ENCODE measurements at places on chromosomes 3 and 15.

DNA sequence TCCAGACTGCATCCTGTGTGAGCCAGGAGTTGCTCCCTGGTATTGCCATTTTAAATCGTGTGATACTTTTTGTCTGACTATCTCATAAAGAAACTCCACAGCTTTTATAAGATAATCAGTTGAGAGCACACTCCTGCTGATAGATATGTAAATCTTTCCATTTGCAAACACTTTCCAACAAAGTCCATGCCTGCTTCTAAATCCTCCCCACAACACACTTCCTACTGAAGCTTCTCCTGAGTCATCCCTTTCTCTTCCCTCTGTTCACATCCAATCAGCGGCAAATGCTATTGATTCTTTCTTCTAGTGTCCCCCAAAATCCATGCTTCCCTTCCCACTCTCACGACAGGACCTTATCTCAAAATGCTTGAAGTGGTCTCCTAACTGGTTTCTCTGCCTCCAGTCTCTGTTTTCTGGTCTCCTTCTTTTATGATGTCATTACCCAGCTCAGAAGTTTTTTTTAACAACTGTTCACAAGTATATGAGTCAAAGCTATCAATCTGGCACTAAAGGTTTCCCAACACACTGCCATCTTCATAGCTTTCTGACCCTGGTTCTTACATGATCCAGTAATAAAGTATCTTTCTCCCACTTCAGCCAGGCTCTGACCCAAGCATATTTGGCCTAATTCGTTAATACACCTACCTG lies 4.5 kb upstream of the WWTR1 start:
- no peak for DNase-seq

GRCh38 chr15:79003896-79004295 lies 59.0 kb upstream of the CTSH start:
- no peak for DNase-seq

DNA sequence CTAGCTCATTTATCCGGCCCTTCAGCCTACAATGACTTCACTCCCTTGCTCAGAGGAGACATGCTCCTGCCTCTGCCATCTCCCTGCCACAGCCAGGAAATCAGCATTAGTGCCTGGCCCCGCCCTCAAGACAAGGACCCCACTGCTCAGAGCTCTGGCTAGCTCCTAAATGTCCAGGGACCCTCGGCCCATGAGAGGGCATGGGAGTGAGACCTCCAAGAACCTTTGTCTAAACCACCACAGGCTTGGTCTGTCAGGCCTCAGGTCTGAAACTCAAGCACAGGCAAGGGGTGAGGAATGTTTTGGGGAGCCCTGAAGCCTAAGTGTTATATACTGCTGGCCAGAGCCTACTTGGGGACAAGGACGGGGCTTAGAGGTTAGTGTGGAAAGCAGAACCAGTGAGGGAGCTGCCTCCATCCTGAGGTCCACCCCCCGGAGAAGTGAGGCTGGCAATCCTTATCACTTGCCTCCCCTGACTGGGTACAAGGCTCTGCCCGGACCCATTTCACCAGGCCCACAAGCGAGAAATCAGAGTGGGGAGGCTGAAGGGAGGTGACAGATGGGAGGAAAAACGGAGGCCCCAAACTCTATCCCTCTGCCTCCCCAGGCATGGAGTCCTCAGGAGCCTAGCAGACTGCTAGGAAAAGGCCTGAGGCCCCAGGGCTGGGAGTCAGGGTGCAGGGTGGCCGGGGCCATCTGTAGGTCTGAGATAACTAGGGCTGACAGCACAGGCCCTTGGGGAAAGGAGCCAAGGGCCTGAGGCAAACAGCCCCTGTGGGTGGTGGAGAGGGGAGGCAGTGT lies 18.8 kb downstream of the SHF start:
- no peak for DNase-seq

DNA sequence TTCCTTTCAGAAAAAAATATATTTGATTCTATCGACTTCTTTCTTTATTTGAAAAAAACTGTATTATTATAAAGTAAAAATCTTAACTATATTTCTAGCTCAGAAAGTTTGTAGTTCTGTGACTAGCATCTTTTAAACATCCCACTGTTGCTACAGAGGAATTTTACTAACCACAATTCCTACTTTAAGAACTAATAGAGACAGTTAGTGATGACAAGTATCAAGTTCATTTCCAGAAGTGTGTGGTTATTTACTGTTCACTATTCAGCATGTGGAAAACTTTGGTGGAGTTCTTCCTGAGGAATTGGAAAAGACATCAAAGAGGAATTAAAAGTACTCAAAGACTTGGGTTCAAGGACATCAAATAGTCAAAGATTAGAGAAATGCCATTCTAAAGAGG lies 524.1 kb upstream of the CBLB start:
- DNase-seq: no peak

DNA sequence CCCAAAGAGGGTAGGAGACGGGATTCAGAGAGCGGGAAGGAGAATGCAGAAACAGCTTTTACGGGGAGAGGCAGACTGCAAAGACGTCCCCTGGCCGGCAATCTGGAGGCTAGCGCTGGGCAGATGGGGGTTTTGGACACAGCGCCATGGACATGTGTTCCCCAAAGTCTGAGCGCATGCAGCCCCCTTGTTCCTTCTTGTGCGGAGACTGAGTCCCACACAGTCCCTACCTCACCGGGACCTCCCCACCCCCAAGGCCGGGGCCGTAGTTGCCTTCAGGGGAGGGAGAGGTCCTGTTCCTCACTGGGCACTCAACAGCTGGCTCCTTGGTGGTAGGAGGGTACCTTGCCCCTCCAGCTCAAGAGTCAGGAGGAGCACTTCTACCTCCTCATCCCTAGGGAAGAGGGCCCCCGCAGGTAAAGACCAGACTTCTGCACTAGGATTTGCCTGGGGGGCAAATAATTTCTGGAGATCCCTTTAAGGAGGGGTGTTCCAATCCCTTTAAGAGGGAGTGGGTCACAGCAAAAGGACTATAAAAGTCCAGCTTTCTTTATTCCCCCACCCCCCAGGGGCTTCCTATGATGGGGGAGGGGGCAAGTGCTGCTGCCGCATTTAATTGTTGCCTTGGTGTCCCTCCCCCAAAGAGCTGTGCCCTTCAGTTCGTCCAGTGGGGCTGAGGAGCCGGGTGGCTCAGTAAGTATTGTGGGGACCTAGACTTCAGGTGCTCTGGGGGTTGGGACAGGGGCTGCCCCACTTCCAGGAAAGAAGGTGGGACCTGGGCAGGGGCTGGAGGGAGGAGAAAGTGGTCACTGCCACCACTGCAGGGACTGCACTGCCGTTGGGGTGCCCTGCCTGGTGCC lies 3.6 kb upstream of the BAHD1 start:
- DNase-seq: no peak

GRCh38 chr3:106065831-106066230 lies 197.0 kb upstream of the CBLB start:
- no peak for DNase-seq

GRCh38 chr3:148604270-148605085 lies 93.2 kb upstream of the AGTR1 start:
- no peak for DNase-seq

DNA sequence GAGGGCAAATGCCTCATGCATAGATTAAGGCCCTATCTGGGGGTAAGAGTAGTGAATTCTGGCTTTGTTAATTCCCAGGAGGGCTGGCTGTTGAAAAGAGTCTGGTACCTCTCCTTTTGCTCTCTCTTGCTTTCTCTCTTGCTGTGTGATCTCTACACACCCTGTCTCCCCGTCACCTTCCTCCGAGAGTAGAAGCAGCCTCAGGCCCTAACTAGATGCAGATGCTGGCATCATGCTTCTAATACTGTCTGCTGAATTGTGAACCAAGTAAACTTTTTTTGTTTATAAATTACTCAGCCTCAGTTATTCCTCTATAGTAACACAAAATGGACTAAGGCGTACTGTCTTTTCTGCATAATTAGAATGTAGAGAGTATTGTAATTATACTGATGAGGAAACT lies 908.1 kb downstream of the DIPK2A start:
- no peak for DNase-seq

GRCh38 chr15:93694033-93694432 lies 537.3 kb upstream of the MCTP2 start:
- DNase-seq: no peak

- no peak for DNase-seq
Observed at GRCh38 chr3:69094467-69095205, 9.9 kb downstream of the ARL6IP5 start.

DNA sequence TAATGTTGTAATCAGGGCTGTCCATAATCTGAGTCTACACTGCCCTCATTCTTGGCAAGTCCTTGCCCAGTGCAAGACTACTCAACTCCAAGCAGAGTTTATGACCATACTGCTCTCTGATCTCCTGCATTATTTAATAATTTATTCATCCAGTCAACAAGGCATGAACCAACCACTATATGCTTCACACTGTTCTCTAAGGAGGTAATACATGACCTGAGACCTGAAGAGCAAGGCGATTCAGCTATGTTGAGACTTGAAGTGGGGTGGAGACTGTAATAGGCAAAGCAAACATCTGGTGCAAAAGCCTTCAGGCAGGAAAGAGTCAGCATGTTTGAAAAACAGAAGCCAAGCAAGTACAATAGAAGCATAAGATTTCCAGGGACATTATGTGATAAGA lies 1362.8 kb downstream of the ROBO2 start:
- DNase-seq: no peak

DNA sequence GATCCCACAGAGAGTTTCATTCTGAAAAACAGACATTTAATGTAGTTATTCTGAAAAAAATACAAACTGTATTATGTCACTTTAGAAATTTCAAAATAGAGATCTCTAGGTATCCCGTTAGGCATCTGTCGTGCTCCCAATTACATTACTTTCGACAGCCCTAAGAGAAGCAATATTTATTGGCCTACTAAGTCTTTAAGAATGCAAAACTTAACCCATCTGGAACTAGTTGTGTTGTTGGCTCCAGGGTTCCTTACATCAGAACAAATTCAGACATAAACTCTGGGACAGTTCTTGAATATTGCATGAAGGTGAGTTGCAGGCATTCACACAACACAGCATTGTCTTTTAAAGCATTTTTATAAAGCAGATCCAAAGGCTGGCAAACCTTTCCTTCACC lies 498.4 kb downstream of the FHIT start:
- DNase-seq: no peak

DNA sequence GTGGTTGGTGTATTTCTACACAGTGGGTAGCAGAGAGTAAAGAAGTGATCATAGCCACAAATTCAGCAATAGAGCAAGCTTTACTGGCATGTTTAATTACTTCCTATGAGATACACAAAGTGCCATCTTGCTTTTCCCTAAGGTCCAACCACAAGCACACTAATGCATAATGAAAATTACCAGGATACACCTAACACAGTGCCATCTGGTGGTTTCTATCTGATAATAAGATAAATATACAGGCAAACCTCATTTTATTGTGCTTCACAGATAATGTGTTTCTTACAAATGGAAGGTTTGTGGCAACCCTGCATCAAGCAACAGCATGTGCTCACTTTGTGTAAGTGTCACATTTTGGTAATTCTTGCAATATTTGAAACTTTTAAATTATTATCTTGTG lies 223.0 kb downstream of the NSUN3 start:
- no peak for DNase-seq

- DNase-seq: no peak
Observed at GRCh38 chr3:55634345-55634744, 147.2 kb upstream of the WNT5A start.

DNA sequence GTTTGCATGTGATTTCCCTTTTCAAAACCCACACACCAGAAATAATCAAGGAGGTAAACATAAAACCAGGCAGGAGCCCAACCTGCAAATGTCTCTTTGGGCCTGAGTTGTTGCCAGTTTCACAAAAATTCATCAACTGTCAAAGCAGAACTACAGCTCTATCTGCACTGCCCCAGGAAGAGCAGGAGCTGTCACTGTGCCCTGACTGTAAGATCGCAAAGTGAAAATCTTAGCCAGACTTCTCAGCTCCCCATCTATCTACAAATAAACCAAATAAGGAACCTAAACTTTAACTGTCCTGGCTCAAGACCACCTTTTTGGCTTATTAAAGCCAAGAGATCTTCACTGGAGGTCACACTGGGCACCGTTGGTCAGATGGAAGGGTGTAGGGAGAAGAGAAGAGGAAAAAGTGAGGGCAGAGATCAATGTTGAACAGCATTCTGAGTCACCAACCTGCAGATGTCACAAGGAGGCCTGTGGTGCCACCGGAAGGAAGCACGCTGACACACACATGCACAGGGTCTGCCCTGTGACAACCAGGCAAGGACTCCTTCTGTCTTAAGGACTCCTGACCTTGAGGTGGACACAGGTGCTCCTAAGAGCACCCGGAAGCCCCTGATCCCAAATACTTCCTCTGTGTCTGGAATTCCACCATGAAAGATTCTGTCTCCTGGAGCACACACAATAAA lies 58.7 kb downstream of the RPN1 start:
- DNase-seq: no peak

- no peak for DNase-seq
Observed at GRCh38 chr3:25594007-25594502, 70.7 kb downstream of the TOP2B start.

DNA sequence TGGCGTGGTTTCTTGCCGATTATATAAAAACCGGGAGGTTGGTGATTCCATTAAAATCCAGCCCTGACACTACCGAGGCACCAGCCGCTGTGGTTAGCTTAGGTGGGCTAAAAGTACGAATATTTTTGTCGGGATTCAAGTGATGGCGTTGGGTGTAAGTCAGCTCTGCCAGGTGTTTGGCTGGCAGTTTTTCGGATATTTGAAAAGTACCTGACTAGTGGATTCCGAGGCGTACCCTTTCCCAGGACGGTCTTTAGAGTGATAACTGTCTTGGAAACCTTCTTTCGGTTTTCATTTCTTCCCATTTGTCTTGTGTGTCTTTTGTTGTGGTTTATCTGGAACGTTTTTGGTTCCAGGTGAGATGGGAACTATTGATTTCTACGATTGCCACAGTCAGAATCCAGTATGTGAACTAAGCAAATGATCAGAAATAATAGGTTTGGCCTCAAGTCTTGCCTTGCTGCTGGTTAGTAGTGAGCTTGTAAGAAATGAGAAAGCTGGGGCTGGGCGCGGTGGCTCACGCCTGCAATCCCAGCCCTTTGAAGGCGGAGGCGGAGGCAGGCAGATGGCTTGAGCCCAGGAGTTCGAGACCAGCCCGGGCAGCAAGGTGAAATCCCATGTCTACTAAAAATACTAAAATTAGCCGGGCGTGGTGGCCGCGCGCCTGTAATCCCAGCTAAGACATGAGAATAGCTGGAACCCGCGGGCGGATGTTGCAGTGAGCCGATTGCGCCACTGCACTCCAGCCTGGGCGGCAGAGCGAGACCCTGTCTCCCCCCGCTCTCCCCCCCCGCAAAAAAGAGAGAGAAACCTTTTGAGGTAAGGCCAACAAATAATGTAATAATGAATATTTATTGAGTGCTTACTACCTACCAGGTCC lies 1.4 kb downstream of the FYTTD1 start:
- peak; percentile 26 for DNase-seq

GRCh38 chr3:79085171-79085570 lies 682.6 kb downstream of the ROBO1 start:
- no peak for DNase-seq

DNA sequence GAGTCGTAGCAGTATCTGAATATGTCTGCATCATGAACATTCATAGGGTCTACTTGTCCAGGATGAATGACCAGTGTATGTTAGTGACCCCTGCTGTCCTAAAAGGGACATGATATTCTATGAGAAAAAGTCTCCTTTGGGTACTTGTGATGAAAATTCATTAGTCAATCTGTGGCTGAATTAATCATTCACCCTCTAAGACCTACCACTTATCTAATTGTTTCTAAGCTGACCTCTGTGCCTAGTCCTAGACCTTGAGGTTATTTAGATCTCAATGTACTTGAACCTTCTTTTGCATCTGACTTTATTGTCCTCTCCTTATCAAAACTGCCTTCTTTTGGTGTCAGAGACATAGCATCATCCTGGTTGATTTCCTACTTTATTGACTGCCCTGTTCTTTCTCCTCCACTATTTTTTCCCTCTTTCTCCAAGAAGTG lies 799.3 kb downstream of the DIPK2A start:
- no peak for DNase-seq

Data from breast epithelium (tissue), 4 donors.